ENCODE measurements at places on chromosomes 7 and 10. TPM values are rescaled to one million over a fixed set of nuclear protein-coding genes. Genes with fewer than 3 reads are reported as not detected.

The RBM48 gene
- total RNA-seq = 13.7 TPM

DNA sequence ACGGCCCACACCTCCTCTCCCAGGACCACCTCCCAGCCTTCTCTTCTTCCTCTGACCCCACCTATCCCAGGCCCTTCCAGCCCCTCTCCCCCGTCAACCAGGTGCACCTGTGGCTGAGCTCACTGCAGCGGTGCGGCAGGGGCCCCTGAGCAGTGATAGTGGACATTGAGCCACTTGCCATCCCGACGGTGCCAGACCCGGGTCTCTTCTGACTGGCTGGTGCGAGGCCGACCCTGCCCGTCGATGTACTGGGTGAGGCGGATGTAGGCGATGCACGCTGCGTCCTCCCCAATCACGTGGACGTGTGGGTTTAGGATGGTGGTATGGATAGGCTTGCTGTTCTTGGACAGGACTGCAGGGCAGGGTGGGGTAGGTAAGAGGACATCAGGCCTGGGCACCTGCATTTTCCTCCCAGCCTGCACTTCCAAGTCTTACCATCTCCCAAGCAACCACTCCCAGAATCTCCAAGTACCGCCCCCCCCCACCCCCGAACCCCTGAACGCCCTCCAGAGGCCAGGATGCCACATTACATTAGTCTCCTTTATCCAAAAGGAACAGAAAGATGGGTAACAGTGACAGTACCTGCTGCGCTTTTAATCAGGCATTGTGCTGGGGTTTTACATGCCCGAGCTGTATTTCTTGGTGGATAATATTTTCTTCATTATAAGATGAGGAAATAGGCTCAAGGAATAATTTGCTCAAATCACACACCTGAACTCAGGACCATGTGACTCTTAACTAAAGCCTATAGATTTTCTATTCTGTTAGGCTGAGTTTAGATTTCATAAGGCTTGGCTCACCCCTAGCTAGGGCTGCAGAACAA lies 3.7 kb upstream of the NDST2 start:
- H3K4me1 ChIP-seq = peaks cover 28% of the 10 kb centered on the region
- H3K27ac ChIP-seq = peak overlapping the region; percentile 29
- H3K4me3 ChIP-seq = no peak overlapping the region
- no peak for DNase-seq
- H3K27me3 ChIP-seq = no peaks in the 10 kb centered on the region
- peaks cover 3% of the 10 kb centered on the region for H3K36me3 ChIP-seq

GRCh38 chr10:96532523-96532922 lies 18.8 kb upstream of the TLL2 start:
- H3K4me1 ChIP-seq = no peaks in the 10 kb centered on the region
- no peak overlapping the region for H3K4me3 ChIP-seq
- no peak for DNase-seq
- peaks cover 8% of the 10 kb centered on the region for H3K36me3 ChIP-seq
- H3K27ac ChIP-seq = no peak overlapping the region
- no peaks in the 10 kb centered on the region for H3K27me3 ChIP-seq

DNA sequence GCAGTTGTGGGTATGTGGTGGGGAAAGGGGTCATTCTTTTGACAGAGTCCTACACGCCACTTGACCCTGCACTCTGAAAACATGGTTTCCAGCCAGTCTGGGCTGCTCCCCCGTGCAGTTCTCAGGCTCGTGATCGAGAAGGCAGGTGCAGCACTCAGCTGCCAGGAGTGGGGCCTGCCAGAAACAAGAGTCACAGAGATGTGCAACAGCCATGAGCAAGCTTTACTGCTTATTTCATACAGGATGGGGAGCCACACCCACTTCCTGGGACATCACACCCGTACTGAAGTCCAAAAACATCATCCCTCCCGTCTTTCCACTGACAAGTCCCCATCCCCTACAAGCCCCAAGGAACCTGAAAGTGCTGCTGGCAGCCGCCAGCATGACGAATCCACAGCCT lies 9.3 kb downstream of the ATG9B start:
- DNase-seq = no peak
- no peaks in the 10 kb centered on the region for H3K36me3 ChIP-seq
- no peak overlapping the region for H3K4me3 ChIP-seq
- no peak overlapping the region for H3K27ac ChIP-seq

GRCh38 chr10:24958721-24959381 lies 6.4 kb upstream of the PRTFDC1 start:
- H3K27me3 ChIP-seq = no peaks in the 10 kb centered on the region
- no peaks in the 10 kb centered on the region for H3K4me1 ChIP-seq
- DNase-seq = no peak
- no peak overlapping the region for H3K4me3 ChIP-seq

GRCh38 chr10:80589726-80590373 lies 52.1 kb downstream of the SH2D4B start:
- no peaks in the 10 kb centered on the region for H3K27me3 ChIP-seq
- no peak overlapping the region for H3K4me3 ChIP-seq
- H3K4me1 ChIP-seq = no peaks in the 10 kb centered on the region
- H3K36me3 ChIP-seq = no peaks in the 10 kb centered on the region
- no peak overlapping the region for H3K27ac ChIP-seq

The NPTX2 gene
- total RNA-seq = 2.3 TPM

GRCh38 chr10:78864761-78865537 lies 203.8 kb upstream of the ZMIZ1 start:
- no peak for DNase-seq
- peaks cover 64% of the 10 kb centered on the region for H3K4me1 ChIP-seq
- H3K36me3 ChIP-seq = no peaks in the 10 kb centered on the region
- no peak overlapping the region for H3K4me3 ChIP-seq
- H3K27ac ChIP-seq = peak overlapping the region; percentile 34
- no peaks in the 10 kb centered on the region for H3K27me3 ChIP-seq

DNA sequence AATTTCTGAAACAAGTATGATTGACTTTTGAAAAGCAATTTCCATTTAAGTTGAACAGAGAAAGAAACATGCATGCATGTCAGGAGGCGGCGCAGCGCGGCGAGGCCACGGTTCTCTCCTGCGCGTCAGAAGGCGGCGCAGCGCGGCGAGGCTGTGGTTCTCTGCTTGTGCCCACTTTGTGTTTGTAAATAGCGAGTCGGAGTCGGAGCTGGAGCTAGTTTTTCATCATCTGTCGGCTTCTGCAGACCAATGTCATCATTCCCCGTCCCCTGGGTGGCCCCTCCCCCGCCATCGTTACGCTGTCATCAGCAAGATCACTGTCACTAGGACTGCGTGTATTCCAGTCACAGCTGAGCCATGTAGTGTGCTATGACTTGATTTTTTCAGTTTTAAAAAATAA lies 49.2 kb downstream of the INPP5A start:
- no peak for DNase-seq
- H3K27me3 ChIP-seq = no peaks in the 10 kb centered on the region
- H3K36me3 ChIP-seq = no peaks in the 10 kb centered on the region
- H3K4me1 ChIP-seq = peaks cover 29% of the 10 kb centered on the region

GRCh38 chr7:101622609-101623173 lies 6.4 kb downstream of the MYL10 start:
- no peak for DNase-seq
- H3K27ac ChIP-seq = no peak overlapping the region
- H3K36me3 ChIP-seq = no peaks in the 10 kb centered on the region
- no peaks in the 10 kb centered on the region for H3K4me1 ChIP-seq
- H3K4me3 ChIP-seq = no peak overlapping the region
- H3K27me3 ChIP-seq = no peaks in the 10 kb centered on the region

GRCh38 chr7:151110941-151111645 lies 24.8 kb downstream of the AGAP3 start:
- H3K4me3 ChIP-seq = no peak overlapping the region
- peak; percentile 84 for DNase-seq
- H3K27me3 ChIP-seq = no peaks in the 10 kb centered on the region
- peaks cover 20% of the 10 kb centered on the region for H3K4me1 ChIP-seq

- no peak overlapping the region for H3K27ac ChIP-seq
- DNase-seq = no peak
- no peaks in the 10 kb centered on the region for H3K36me3 ChIP-seq
- no peak overlapping the region for H3K4me3 ChIP-seq
- H3K27me3 ChIP-seq = no peaks in the 10 kb centered on the region
These were observed 51.2 kb downstream of the ANLN start for GRCh38 chr7:36440880-36441279.

The PLPP4 gene
- 2.7 TPM for total RNA-seq

The GHRHR gene
- total RNA-seq = 0.54 TPM

GRCh38 chr7:131753620-131754222 lies 197.3 kb upstream of the PODXL start:
- no peaks in the 10 kb centered on the region for H3K4me1 ChIP-seq
- no peak for DNase-seq
- H3K4me3 ChIP-seq = no peak overlapping the region
- H3K27ac ChIP-seq = no peak overlapping the region

DNA sequence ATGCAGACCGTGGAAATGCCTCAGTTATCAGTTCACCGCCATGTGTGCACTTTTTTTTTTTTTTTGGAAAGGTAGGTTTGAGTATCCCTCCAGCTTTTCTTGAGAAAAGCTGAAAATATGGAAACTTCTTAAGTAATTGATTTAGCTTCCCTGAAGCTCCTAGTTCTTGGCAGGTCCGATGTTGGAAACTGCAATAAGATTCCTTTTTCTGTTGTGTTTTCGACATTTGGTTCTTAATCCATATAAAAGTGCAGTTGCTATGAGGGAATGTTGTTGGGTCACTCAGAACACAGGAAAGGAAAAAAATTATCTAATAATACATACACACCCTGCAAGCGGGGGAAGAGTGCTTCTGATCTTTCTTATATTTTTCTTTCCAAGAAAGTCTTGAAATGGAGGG lies 665.2 kb downstream of the INHBA start:
- no peaks in the 10 kb centered on the region for H3K27me3 ChIP-seq
- H3K36me3 ChIP-seq = no peaks in the 10 kb centered on the region
- H3K4me3 ChIP-seq = no peak overlapping the region
- no peak overlapping the region for H3K27ac ChIP-seq
- no peaks in the 10 kb centered on the region for H3K4me1 ChIP-seq

GRCh38 chr7:153432063-153432462 lies 620.1 kb upstream of the DPP6 start:
- H3K4me3 ChIP-seq = no peak overlapping the region
- no peaks in the 10 kb centered on the region for H3K27me3 ChIP-seq
- H3K27ac ChIP-seq = no peak overlapping the region

The ACHE gene
- total RNA-seq = 1.6 TPM

GRCh38 chr10:132434405-132435005 lies 37.5 kb downstream of the PWWP2B start:
- no peaks in the 10 kb centered on the region for H3K27me3 ChIP-seq
- H3K27ac ChIP-seq = no peak overlapping the region
- no peak for DNase-seq

GRCh38 chr7:36010656-36011587 lies 142.1 kb upstream of the EEPD1 start:
- H3K4me1 ChIP-seq = no peaks in the 10 kb centered on the region
- H3K4me3 ChIP-seq = no peak overlapping the region
- no peaks in the 10 kb centered on the region for H3K27me3 ChIP-seq
- no peak overlapping the region for H3K27ac ChIP-seq
- H3K36me3 ChIP-seq = no peaks in the 10 kb centered on the region
- DNase-seq = no peak

DNA sequence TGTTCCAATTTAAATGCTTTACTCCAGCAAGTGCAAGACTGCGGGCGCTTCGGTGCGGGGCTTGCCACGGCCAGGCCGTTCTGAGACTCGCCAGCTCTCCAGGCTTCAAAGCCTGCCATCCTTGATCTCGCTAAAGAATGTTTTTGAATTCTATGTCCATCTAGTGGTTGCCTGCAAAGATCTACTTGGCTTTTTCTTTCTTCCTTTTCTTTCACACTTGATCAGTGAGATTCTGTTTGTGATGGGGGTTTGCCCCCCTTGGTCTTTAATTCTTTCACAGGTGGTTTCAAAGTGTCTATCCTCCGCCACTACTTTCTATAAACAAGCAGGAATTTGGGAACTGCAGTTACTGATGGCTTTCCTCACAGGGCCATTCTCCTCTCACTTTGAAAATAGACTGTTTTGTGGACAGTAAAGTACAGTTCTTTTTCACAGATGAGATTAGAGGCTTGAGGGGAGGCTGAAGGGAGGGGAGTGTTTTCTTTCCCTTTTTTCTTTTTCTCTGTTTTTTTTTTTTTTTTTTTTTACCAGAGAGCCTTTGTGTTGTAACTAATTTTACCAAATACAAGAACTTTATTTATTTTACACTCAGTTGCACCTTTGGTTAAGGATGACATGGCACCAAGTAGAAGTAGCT lies 15.2 kb upstream of the FBXW4 start:
- no peak overlapping the region for H3K4me3 ChIP-seq
- no peaks in the 10 kb centered on the region for H3K36me3 ChIP-seq
- no peak overlapping the region for H3K27ac ChIP-seq
- peak; percentile 4 for DNase-seq

GRCh38 chr7:8408871-8409270 lies 24.5 kb upstream of the NXPH1 start:
- no peaks in the 10 kb centered on the region for H3K27me3 ChIP-seq
- no peak for DNase-seq
- no peaks in the 10 kb centered on the region for H3K36me3 ChIP-seq
- no peak overlapping the region for H3K27ac ChIP-seq
- H3K4me1 ChIP-seq = no peaks in the 10 kb centered on the region
- no peak overlapping the region for H3K4me3 ChIP-seq

The ERVW-1 gene
- total RNA-seq = not detected

DNA sequence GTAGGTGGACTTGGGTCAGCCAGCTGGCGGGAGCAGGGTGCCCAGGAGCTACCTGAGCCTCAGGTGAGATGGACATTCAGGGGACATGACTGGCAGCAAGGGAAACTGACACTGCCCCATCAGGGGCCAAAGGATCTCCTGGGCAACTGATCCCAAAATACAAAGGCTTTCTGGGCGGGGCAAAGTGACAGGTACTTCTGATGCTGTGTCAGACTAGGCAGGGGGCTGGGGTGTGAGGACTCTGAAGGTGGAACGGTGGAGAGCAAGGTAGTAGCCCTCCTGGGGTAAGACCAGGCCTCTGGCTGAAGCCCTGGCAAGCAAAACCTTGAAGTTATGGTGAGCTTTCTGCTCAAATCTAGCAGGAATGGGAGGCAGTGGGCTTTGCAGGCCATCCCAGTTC lies 4.4 kb downstream of the OPN4 start:
- H3K4me3 ChIP-seq = no peak overlapping the region
- H3K4me1 ChIP-seq = no peaks in the 10 kb centered on the region
- no peak for DNase-seq
- no peaks in the 10 kb centered on the region for H3K27me3 ChIP-seq
- no peaks in the 10 kb centered on the region for H3K36me3 ChIP-seq

DNA sequence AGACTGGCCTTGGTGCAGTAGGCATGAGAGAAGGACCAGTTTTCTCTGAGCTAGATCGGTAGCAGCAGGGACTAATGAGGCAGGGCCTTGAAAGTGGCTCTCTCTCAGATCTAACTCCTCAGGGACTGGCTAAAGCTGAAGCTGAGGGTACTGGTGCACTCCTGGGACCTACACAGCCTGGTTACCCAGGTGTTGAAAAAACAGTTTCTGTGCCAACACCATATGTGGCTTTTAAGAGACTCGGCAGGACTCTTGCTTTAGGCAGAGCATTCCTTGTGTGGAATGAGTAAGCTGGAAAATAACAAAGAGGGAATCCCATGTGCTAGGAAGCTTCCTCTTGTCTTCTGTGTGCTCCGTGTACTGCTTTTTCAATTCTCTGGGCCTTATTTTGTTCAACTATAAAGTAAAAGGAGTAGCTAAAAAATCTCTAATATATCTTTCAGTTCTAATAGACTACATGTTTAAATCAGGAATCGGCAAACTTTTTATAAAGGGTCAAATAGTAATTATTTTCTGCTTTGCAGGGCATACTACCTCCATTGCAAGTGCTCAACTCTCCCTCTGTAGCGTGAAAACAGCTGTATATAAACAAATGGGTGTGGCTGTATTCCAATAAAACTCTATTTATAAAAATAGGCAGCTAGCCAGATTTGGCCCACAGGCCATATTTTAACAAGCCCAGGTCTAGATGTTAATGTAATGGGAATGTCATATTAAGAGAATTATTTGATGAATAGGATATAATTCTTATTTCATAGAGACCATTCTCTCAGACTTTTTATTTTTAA lies 186.1 kb upstream of the KAT6B start:
- no peak overlapping the region for H3K4me3 ChIP-seq
- no peaks in the 10 kb centered on the region for H3K36me3 ChIP-seq
- no peaks in the 10 kb centered on the region for H3K27me3 ChIP-seq
- DNase-seq = no peak
- H3K4me1 ChIP-seq = peaks cover 7% of the 10 kb centered on the region
